Activated T-helper 17 cell treated with anti-CD3 and anti-CD28 coated beads, Interleukin-2, amount 50 U/mL, for 72 hours (primary cell): ENCODE measurements at places on chromosomes 4 and X. TPM values are rescaled to one million over a fixed set of nuclear protein-coding genes. Genes with fewer than 3 reads are reported as not detected.

The NDUFC1 gene
- 43.6 TPM for total RNA-seq

The SPATA18 gene
- 0.13 TPM for total RNA-seq

The MAGEA2B gene
- not detected for total RNA-seq

The GNRHR gene
- not detected for total RNA-seq

The SLC16A2 gene
- 1.5 TPM for total RNA-seq

The GLRA3 gene
- total RNA-seq = not detected

The ASIC5 gene
- total RNA-seq = not detected

The GPR119 gene
- total RNA-seq = not detected

The COL25A1 gene
- total RNA-seq = 0.08 TPM

The RELL1 gene
- total RNA-seq = 15.5 TPM

The DKK2 gene
- 0.19 TPM for total RNA-seq

The ADGRG2 gene
- total RNA-seq = not detected

The PPEF2 gene
- total RNA-seq = 0.24 TPM

The FGF13 gene
- total RNA-seq = not detected

The GAGE1 gene
- total RNA-seq = not detected

The APELA gene
- total RNA-seq = not detected

The SRPX gene
- 0.65 TPM for total RNA-seq

The GPAT3 gene
- total RNA-seq = 8.8 TPM

The FMR1NB gene
- not detected for total RNA-seq

The TRIM60 gene
- not detected for total RNA-seq

The ANK2 gene
- 0.87 TPM for total RNA-seq

The ADGRL3 gene
- not detected for total RNA-seq

The ADH1B gene
- not detected for total RNA-seq

The MAGEA12 gene
- total RNA-seq = not detected

The ASMT gene
- total RNA-seq = 8.9 TPM

The FRMPD3 gene
- not detected for total RNA-seq

The ARHGAP6 gene
- not detected for total RNA-seq

The RNF128 gene
- not detected for total RNA-seq

The IGSF1 gene
- not detected for total RNA-seq

The TACR3 gene
- total RNA-seq = not detected

The ABLIM2 gene
- 0.82 TPM for total RNA-seq

The SLC6A8 gene
- 1.1 TPM for total RNA-seq

The SMPX gene
- not detected for total RNA-seq

The SOX3 gene
- not detected for total RNA-seq

The PDGFRA gene
- total RNA-seq = 0.50 TPM

The ATP8A1 gene
- total RNA-seq = 17.0 TPM

The MAGEB5 gene
- not detected for total RNA-seq

The IL2RG gene
- 698 TPM for total RNA-seq

The TEX13C gene
- not detected for total RNA-seq
